Activated T-helper 1 cell treated with anti-CD3 and anti-CD28 coated beads, Interleukin-12 subunit alpha, Interleukin-12 subunit beta, Interleukin-2, Interleukin-4 antibody, amounts not matched to agents 30 ng/mL and 10 ng/mL and 1 ng/mL, durations not matched to agents 14 hours and 24 hours and 36 hours (primary cell): ENCODE measurements at places on chromosomes 7 and 10.

DNA sequence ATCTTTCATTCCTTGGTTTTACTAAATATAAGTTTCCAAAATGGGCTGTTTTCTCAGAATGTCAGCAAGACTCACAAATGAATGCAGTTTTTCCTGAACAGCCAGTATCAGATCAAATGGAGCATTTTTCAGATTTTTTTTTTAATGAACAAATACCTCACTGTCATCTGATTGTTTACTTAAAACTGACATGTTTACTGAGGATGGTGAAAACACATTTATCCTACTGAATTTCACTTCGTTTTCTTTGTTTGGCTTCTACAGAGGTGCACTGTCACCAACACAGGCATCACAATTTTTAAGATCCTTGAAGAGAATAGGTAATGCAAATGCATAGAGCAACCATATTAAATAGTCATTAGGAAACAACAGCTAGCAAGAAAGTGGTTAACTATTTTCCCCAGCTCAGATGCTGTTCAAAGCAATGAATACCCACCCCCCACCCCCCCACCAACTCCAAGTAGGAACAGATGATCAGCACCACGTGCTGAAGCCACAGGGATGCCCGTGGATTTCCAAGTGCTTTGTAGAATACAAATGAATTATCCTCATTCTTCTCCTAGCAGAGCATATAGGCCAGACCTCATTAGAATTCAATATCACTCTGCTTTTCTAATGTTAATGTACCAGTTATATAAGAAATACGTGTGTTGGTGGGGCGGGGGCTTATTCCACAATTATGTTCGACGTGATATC, 205.9 kb downstream of the SKAP2 start:
- no peaks in the 10 kb centered on the region for H3K4me1 ChIP-seq
- DNase-seq = no peak
- no peaks in the 10 kb centered on the region for H3K36me3 ChIP-seq

DNA sequence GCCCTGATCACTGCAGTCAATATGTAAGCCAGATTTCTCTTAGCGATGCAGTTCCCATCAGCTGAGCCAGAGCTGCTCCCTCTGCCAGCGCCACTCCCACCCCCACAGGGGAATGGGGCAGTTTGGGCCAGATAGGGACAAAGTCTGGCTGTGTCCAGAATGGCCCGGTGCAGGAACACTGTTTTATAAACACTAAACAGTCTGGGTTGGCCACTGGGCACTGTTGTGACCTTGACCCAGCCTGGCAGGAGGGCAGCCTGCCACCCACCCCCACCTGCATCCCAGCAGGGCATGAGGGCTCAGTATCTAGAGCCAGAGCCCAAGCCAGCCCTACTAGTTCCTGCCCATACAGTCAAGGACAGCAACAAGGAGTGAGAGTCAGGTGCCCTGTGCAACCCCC, 1.3 kb downstream of the OGDHL start:
- peaks cover 2% of the 10 kb centered on the region for H3K27me3 ChIP-seq
- no peaks in the 10 kb centered on the region for H3K4me1 ChIP-seq
- no peak for DNase-seq
- no peak overlapping the region for H3K4me3 ChIP-seq
- H3K27ac ChIP-seq = no peak overlapping the region
- no peaks in the 10 kb centered on the region for H3K36me3 ChIP-seq

DNA sequence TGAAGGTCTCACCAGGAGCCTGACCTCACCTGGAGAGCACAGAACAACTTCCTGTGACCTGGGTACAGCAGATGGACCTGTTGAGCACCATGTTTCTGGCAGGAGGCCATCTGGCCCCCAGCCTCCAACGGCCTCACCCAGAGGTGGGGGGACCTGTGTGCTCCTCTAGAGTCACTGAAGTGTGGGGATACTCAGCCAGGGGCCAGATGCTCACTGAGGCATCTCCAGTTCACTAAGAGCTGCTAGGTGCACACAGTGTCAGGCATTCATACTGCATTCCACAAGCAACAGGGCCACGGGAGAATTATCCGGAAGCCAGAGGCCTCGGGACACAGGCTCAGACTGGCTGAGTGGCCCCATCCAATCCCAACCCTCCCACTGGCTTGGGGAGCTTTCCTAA, 161.4 kb downstream of the TCERG1L start:
- H3K27ac ChIP-seq = no peak overlapping the region
- H3K27me3 ChIP-seq = no peaks in the 10 kb centered on the region
- no peak overlapping the region for H3K4me3 ChIP-seq

- peaks cover 42% of the 10 kb centered on the region for H3K4me1 ChIP-seq
- no peak overlapping the region for H3K27ac ChIP-seq
- H3K4me3 ChIP-seq = no peak overlapping the region
- H3K27me3 ChIP-seq = peaks cover 34% of the 10 kb centered on the region
Observed at GRCh38 chr10:103506061-103506460, 12.6 kb downstream of the NEURL1 start.

DNA sequence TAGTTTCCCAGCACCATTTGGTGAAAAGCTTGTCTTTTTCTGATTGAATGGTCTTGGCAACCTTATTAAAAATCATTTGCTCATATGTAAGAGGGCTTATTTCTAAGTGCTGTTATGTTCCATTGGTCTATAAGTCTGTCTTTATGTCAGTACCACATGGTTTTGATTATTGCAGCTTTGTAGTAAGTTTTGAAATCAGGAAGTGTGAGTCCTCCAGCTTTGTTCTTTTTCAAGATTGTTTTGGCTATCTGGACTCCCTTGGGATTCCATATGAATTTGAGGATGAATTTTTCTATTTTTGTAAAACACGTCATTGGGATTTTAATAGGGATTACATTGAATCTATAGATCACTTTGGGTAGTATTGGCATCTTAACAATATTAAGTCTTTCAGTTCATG, 5.4 kb downstream of the KIF11 start:
- no peak overlapping the region for H3K4me3 ChIP-seq
- peaks cover 10% of the 10 kb centered on the region for H3K36me3 ChIP-seq
- no peak overlapping the region for H3K27ac ChIP-seq
- DNase-seq = no peak
- H3K27me3 ChIP-seq = no peaks in the 10 kb centered on the region
- H3K4me1 ChIP-seq = peaks cover 67% of the 10 kb centered on the region

DNA sequence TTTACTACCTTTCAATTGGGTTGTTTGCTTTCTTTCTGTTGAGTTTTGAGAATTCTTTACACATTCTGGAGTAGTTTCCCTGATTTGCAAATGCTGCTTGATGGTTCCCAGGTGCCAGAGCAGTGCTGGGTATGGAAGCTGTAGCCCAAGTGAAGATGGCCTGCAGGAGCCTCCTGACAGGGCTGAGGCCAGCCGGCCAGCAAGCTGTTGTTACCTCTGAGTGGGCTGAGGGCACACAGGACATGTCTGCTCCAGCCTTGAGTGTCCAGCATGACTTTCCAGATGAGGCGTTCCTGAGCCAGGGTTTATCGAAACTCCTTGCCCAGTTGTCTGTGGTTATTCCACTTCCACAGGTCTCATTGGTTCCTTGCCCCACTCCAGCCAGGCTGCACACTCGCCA, 164.6 kb upstream of the TNS3 start:
- H3K4me3 ChIP-seq = no peak overlapping the region
- H3K27ac ChIP-seq = no peak overlapping the region
- no peaks in the 10 kb centered on the region for H3K36me3 ChIP-seq
- no peak for DNase-seq
- peaks cover 9% of the 10 kb centered on the region for H3K27me3 ChIP-seq

GRCh38 chr7:69967689-69968450, 369.6 kb downstream of the AUTS2 start:
- DNase-seq = no peak
- H3K4me1 ChIP-seq = no peaks in the 10 kb centered on the region
- peaks cover 3% of the 10 kb centered on the region for H3K27me3 ChIP-seq
- no peaks in the 10 kb centered on the region for H3K36me3 ChIP-seq
- no peak overlapping the region for H3K27ac ChIP-seq

DNA sequence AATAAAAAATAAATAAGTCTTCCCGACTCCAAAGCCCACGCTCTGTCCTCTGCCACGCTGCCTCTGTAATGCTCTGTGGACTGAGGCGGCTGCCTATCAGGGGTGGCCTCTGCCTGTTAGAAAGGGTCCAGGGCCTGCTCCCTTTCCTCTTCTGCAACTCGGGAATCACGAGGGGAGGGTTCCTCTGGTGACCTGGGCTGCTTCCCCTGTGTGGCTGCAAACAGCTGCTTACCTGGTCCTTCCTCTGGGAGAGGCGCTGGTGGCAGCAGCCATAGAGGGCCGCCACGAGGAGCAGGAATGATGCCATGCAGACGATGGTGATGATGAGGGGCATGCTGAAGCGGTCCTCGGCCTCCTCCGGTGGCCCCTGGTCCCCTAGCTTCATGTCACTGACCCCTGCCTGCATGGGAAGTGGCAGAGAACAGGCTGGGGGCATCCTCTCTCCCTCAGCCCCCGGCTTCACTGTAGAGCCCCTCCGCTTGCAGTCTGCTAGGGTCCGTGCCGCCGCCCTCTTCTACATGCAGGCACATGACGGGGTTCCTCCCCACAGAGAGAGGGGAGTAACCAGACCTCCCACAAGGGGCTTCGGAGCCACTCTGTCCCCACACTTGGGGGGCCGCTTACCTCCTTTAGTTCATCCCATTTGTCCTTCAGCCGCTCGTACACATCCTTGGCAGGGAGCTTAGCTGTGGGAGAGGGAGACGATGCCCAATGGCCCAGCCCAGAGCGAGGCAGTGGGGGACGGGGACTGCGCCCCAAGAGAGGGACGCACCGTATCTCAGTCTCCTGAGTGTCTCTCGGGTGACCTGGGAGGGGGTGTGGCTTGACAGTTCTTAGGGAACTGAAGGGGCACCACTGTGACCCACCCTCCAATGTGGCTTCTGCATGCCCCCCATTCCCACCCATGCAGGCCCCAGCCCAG, 50.5 kb downstream of the PODXL start:
- no peaks in the 10 kb centered on the region for H3K36me3 ChIP-seq
- H3K4me1 ChIP-seq = peaks cover 49% of the 10 kb centered on the region
- peaks cover 6% of the 10 kb centered on the region for H3K27me3 ChIP-seq
- H3K4me3 ChIP-seq = no peak overlapping the region
